ENCODE measurements at places on chromosomes 2 and 18.

DNA sequence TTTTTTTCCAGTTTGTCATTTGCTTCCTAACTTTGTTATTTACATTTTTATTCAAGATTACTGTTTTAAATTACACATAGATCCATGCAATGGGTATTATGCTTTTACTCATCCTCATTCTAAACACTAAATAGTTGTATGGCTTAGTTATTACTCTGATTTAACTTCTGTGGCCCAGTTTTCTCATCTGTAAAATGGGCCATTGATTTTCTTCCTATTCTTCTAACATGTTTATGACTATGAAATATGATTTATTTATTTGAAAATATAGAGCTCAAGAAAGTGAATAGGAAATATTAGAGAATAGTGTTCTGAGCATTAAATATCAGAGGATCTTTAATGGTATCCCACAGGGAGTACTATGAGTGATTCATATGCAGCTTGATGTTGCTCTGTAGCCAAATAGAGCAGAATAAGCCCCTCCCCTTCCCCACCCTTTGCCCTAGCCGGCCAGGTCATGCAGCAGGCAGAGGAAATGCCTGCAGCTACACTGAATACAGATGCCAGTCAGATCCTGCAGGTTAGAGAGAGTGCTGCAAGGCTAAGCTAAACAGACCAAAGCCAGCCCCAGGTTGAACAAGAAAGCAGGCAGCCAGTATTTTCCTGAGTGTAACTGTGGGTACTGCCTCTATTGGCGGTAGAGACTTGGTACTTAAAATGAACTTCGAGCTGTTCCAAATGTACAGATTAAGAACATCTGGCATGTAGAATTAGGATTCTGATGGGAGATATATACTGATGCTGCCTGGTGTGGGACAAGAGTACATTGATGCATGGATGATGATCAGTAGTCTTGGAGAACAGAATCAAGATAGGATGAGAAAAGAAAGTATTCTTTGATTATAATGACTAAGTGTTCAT lies 11.7 kb upstream of the ACYP2 start:
- no peak for DNase-seq

- DNase-seq: no peak
Observed at GRCh38 chr2:167017021-167017420, 128.7 kb downstream of the XIRP2 start.

DNA sequence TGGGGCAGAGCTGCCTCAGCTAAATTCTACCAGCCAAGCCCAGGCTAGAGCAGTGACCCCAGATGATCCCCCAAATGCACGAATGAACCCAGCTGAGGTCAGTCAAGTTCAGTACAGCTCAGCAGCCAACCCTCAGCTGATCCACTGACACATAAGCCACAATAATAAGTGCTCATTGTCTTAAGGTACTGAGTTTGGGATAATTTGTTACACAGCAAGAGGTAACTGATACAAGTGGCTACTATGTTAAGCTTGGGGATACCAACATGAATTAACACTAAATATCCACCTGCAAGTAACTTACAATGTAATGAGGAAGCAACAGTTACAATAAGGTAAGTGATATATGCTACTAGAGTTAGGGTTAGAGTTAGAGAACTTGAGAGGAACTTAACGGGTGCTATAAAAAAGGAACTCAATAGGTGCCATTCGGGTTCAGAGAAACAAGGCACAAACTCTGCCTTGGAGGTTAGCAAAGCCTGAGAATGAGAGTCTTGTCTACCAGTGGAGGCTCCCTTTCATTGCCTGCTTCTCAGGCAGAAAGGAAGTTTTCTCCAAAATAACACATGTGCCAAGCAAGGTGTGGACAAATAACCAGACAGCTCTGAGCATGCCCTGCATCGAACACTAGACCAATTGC lies 189.4 kb downstream of the ARL4C start:
- no peak for DNase-seq

- DNase-seq: no peak
Observed at GRCh38 chr2:238320648-238321281, 447 bp downstream of the TRAF3IP1 start.

GRCh38 chr2:67050622-67051021 lies 346.5 kb upstream of the ETAA1 start:
- no peak for DNase-seq
